ENCODE measurements at places on chromosomes 5 and 9.

GRCh38 chr5:96373381-96373733, 59.7 kb downstream of the PCSK1 start:
- no peak for DNase-seq

DNA sequence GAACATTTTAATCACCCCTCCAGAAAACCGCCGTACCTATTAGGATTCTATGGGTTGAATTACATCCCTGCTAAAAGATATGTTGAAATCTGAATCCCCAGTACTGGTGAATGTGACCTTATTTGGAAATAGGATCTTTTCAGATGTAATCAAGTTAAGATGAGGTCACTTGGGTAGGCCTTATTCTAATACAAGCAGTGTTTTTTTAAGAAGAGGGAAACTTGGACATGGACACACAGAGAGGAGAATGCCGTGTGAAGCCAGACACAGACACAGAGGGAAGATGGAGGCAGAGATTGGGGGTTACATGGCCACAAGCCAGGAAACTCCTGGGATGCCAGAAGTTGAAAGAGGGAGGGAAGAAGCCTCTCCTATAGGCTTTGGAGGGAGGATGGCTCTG, 183.5 kb downstream of the GNA14 start:
- DNase-seq: no peak

- no peak for DNase-seq
These were observed 6.4 kb downstream of the NOP16 start for GRCh38 chr5:176381979-176382378.

DNA sequence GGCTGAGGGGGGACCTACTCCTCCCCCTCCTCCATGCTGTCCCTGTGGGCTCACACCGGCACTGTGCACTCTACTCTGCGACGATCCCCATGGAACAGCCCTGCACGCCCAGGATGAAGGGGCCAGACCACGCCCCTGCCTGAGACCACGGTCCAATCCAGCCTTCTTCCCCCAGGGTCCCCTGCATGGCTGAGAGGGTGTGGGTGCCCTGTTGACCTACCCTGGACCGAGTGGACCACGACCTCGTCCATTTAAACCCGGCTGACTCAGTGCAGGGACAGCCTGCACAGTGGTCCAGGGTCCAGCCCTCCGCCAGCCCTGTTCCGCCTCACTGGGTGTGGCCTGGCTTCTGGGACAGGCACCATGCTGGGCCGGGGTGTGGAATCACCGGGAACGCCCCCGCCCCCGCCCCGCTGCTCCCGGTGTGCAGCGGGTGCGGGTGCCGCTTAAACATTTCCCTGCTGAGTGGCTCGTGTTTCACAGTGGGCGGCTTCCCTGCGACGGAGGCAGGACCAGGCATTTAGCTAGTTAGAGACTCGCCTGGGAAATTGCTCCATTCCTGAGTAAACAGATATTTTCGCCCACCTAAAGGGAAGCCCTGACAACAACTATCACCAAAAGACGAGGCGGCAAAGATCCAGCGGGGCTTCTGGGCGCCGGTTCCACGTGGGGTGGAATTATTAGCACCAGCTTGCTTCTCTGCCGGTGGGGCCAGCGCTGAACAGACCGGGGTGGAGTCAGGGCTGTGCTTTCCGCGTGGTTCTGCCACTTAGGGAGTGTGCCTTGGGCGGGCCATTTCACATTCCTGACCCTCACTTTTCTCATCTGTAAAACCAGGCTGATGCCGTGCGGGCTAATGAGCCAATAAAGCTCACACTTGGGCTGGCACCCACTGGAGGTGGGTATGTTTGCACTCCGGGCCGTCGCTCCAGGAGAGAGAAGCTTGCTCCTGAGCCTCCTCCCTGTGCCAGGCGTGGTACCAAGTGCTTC, 22.6 kb downstream of the DBH start:
- peak; percentile 72 for DNase-seq

- no peak for DNase-seq
These were observed 832.7 kb upstream of the ZNF608 start for GRCh38 chr5:125579182-125579581.

DNA sequence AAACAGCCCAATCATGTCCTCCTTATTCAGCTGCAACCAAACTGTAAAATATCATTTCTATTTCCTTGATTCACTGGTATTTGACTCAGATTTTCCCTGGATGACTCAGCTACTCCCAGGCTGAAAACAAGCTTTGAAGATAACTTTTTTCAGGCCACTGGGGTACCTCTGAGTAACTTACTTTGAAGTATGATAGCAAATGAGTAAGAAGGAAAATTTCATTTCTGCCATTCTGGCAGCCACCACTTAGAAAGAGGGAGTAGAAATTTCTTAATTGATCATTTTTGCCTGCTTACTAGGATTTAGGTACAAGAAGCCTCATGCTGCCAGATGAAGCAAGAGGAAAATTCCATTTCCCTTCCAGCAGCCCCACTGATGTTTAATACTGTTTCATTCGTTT, 247.4 kb downstream of the PRELID2 start:
- peak; percentile 95 for DNase-seq
